ENCODE measurements at places on chromosomes 12 and 14. TPM values are rescaled to one million over a fixed set of nuclear protein-coding genes. Genes with fewer than 3 reads are reported as not detected.

GRCh38 chr14:96926001-96926400 lies 128.8 kb downstream of the VRK1 start:
- DNase-seq = no peak

The NKX2-1 gene
- 0.78 TPM for total RNA-seq

DNA sequence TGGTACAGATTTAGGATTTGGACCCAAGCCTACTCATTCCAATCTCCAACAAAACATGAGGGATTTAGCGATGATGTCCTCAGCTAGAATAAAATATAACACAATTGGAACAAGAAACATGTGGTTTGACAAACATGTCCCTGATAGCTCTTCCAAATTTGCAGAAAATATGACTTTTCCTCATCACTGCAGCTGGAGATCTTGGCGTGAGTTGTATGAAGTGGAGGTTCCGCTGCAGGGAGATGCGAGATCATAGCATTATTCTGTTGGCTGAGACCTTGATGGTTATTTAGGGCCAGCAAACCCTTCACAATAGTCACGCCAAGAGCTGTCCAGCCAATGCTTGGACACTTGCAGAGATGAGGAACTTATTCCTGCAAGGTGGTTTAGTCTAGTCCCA lies 413.4 kb upstream of the TBX3 start:
- no peak for DNase-seq

The RNASE7 gene
- not detected for total RNA-seq

GRCh38 chr14:71956920-71957563 lies 24.8 kb downstream of the RGS6 start:
- DNase-seq = no peak

DNA sequence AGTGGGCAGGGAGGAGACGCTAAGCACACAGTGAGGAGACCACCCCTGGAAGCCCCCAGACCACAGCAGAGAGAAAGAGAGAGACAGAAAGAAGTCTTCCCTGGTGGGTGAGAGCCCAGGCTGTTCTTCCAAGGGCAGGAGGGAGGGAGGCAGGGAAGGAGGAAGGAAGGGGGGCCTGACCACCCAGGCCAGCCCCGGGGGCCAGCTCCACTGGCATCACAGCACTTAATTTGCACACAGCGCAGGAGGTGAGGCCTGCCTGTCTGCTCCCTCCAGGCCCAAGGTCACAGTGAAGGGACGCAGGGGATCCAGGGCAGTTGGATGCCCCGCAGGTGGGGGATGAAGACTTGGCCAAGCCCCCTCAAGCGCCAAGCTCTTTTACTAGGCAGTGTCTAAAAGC lies 141.9 kb upstream of the C14orf180 start:
- DNase-seq = peak; percentile 54

The PZP gene
- total RNA-seq = not detected

The MAP3K9 gene
- total RNA-seq = 12.6 TPM

DNA sequence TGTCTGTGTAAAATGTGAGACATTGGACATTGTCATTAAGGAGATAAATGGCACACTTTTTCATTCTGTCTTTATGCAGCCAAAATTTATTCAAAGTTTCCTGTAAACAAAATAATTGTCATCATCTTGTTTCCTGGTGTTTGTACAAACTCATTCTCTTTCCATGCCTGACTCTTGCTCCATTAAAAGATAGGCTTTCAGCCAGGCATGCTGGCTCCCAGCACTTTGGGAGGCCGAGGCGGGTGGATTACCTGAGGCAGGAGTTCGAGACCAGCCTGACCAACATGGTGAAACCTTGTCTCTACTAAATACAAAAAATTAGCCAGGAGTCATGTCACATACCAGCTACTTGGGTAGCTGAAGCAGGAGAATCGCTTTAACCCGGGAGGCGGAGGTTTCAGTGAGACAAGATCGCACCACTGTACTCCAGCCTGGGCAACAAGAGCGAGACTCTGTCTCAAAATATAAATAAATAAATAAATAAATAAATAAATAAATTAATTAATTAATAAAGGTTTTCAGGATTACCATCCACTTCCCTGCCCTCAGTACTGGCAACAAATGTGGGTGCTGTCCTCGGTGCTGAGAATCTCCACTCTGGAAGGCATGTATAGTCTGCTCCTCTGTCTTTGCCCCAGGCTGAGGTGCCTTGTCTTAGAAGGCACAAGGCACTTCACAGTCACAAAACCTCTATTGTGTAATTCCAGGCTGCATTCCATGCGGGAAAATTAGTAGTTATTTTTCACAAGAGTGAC lies 83.2 kb downstream of the PAH start:
- DNase-seq = peak; percentile 49

The CISTR gene
- total RNA-seq = not detected

GRCh38 chr12:49131894-49132461 lies 783 bp upstream of the TUBA1B start:
- no peak for DNase-seq

DNA sequence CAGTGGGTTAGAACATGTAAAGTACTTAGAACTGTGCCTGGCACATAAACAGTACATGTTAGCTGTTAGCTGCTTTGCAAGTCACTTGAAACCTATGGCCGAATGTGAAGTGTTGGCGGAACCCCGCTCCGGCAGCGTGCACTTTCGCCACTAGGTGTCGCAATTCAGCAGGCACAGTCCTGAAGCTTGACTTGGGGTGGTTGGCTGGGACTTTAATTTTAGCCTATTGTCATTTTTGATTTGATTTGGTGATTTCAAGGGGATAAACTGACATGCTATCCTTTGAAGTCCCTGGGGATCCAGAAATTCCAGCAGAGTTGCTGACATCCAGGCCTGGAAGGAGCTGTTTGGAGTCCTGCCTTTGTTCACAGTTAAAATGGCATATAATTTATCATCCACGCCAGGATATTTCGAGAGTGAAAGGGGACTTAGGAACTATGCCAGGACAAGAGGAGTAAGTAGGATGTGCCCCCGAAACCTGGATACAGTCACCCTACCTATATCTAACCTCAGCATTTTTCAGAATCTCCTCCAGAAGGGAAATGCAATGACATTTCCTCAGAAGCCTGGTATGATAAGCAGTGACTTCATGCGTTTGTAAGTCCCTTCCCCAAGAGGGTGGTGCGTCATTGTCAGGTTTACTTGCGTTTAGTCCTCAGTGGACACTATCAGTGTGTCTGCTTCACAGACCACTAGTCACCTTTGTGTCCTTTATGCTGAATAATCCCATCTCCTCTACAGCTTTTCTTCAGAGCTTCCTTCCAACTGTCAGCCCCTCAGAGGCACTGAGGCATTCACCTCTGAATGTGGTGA lies 3.5 kb upstream of the TSPAN9 start:
- peak; percentile 93 for DNase-seq

The ADGRD1 gene
- 0.97 TPM for total RNA-seq

DNA sequence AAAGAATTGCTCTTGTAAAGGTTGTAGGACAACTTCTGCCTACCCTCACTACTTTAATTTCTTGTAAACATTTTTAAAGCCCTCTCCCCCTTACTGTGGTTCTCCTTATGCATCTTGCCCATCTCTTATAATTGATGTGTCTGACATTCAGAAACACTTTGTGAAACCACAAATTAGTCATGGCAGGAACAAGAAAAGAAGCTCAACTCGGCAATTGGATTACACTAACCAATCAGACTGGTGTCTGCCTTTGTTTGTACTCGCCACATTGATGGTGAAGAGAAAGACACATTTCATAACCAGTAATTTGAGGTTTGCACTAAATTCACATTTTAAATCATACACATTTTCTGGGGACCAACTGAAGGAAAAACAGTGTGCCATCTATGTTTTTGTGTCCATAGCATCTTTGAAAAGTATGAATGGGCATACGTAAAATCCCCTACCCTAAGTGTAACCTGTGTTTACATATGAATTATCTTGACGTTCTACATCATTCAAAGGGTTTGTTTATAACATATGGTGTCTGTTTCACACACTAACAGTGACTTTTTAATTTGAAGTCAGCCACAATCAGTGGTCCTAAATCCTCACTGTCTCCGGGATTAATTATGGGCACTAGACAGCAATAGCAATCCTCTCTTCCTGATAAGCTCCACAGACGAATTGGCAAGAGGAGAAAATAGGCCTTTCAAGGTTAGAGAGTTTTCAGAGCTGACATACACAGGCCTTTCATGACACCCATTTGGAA lies 49.9 kb downstream of the OTX2 start:
- DNase-seq = no peak

DNA sequence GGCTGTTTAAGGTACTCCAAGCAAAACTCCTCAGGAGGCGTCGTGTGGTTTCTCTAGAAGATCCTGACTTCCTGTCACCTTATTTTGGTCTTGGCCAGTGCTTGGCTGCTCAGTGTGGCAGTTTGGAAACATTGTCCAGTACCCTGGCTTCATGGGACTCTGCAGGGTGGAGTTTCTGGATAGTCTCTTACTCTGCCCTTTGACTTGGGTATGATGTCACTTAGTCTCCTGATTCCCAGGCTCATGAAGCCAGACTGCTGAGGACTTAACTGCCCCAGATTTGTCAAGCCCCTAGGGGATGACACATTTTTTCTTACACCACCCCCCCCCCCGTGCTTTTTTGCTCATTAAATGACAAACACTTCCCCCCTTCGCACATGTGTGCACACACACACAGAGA lies 82.7 kb downstream of the ADCK1 start:
- DNase-seq = no peak

The TGM1 gene
- total RNA-seq = 0.21 TPM

The IL26 gene
- not detected for total RNA-seq

DNA sequence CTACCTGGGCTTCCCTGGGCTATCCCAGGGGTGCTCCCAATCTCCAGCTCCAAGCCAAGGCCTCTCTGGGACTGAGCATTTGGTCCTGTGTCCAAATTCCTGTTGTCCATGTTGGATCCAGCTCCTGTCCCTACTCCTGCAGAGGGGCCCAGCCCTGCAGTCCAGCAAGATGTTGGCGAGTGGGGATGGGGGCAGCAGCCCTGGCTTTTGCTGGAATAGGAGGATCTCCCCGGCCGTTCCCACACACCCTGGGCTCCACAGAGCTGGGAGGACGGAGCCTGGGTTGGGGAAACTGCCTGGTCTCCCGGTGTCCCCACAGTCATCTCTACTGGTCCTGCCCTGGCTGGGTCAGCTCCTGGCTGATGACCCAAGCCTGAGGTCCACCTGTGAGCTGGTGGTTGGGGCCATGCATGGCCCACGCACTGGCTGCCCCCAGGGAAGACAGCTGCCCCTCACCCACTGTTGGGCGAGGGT lies 219.6 kb upstream of the C14orf180 start:
- no peak for DNase-seq

- DNase-seq = peak; percentile 8
Observed at GRCh38 chr12:76455582-76456345, 103.8 kb downstream of the OSBPL8 start.

- no peak for DNase-seq
Observed at GRCh38 chr14:78405079-78405856, 235.1 kb downstream of the NRXN3 start.

DNA sequence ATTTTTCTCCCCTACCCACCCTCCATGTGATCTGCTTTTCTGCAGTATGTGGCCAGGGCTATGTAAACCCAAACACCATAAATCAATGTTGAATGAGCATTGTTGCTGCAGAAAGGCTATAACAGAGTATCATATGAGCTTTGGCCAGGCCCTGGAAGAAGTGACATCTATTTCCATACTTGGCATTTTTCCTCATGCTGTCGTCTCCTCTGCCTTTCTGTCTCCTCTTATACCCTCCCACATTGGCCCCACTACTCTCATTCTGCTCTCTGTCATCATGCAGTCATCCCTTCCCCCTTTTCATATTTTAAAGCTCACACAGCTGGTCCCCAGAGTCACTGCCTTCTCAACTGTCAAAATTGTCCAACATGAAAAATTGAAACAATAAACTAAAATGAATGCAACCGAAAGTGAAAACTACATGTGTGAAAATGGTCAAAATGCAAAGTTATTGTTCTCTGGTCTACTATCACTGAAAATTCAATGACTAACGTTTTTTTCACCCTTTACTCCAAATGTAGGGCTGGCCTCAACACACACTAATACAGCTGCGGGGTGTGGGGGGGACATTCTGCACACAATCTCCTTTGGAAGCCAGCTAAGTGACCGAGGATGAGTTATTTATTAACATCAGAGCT lies 290.7 kb upstream of the TMPO start:
- no peak for DNase-seq

- no peak for DNase-seq
Observed at GRCh38 chr12:127327986-127328385, 939.0 kb upstream of the TMEM132C start.

GRCh38 chr12:88865537-88865936 lies 285.3 kb upstream of the KITLG start:
- DNase-seq = no peak

DNA sequence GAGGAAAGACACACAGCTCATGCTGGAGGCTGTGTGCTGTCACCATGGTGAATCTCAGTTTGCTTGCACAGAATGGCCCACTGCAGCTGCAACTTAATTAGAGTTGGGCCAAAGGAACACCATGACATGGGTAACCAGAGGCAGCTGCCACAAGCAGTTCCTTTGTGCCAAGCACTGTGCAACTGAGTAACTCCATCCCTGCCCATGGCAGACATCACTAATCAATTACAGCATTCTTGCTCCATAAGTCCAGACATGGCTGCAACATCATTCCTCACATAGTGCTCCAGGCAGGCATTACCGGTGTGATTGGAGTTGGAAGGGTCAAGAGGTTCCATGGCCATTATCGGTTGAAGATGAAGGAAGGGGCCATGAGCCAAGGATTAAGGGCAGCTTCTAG lies 207.0 kb downstream of the RBM19 start:
- DNase-seq = no peak

The PLEK2 gene
- not detected for total RNA-seq

DNA sequence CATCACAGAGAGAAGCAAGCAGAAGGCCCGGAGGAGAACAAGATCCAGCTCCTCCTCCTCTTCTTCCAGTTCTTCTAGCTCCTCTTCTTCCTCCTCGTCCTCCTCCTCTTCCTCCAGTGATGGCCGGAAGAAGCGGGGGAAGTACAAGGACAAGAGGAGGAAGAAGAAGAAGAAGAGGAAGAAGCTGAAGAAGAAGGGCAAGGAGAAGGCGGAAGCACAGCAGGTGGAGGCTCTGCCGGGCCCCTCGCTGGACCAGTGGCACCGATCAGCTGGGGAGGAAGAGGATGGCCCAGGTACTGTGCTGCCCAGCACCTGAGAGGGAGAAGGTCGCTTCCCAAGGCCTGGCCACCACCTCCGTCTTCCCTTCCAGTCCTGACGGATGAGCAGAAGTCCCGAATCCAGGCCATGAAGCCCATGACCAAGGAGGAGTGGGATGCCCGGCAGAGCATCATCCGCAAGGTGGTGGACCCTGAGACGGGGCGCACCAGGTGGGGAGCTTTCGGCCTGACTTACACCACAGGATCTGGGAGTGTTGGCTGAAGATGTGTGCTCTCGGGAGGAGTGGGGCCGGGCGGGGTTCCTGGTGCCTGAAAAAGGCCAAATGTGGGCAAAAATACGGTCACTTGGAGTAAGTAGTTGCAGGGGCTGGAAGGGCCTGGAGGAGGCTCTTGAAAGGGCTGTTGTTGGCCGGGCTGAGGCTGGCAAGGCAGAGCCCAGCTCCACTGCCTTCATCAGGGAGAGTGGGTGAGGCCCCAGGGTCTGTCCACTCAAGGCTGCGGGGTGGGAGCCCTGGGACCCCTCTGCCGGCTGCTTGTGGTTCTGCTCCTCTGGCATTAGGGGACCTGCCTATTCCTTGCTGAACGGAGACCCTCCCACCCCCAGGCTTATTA lies 1.4 kb downstream of the ARL6IP4 start:
- DNase-seq = no peak

- DNase-seq = no peak
Observed at GRCh38 chr12:2221030-2221621, 168.3 kb downstream of the CACNA1C start.

The TBX3 gene
- 0.30 TPM for total RNA-seq

GRCh38 chr12:98453070-98453469 lies 62.3 kb upstream of the TMPO start:
- DNase-seq = no peak

GRCh38 chr12:124279846-124280360 lies 15.0 kb upstream of the RFLNA start:
- DNase-seq = peak; percentile 65

GRCh38 chr14:56119201-56119981 lies 1.2 kb downstream of the PELI2 start:
- DNase-seq = peak; percentile 72
